Stimulated activated CD8-positive, alpha-beta memory T cell treated with anti-CD3 and anti-CD28 coated beads, Interleukin-15, amount 100 ng/mL, for 4 hours (primary cell): ENCODE measurements at places on chromosomes 1 and 21.

DNA sequence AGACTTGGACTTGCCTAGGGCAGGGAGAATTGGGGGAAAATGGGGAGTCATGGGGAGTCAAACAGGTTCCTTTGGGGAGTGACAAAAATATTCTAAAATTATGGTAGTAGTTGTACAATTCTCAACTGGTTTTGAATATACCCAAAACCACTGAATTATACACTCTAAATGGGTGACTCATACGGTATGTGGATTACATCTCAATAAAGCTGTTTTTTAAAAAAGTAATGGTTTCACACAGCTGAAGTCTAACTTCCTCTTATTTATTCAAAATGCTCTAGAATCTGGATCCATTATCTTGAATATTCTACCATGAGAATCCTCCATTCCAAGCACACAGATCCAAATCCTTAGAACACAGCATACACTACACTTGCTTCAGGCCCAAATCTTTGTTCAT is 11.1 kb downstream of the EIF4G3 start:
- DNase-seq, result no peak

DNA sequence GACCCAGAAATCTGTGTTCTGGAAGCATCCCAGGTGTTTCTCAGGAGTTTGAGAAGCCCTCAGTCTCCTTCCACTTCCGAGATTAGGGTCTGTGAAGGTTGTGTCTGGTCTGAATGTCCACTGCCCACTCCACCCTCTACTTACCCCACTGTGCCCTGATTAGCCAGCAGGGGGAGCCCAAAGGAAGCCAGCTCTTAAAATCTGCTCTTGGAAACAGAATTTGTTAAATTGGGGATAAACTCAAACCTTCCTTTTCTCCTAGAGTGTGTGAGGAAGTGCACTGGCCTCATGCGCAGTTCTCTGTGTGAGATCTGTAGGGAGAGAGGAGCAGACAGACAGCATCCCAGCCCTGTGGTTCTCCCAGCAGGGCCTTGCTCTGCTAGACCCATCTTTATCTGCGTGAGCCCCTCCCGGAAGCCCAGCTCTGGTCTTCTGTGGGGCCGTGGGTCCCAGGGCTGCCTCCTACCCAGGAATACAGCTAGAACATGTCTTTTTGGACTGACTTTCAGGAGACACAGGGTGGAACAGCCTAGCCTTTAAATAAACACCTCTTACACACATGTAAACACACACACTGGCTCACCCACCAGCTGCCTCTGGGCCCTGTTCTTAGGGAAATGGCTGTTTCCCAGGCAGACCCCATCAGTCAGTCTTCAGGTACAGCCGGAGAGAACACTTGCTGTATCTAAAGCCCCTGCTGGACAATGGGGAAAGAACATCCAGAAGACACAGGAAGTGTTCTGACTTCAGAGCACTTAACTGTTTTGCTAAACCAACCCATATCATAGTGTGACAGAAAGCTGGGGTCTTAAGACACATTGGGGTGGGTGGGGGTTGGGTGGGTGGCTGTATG is 52.2 kb downstream of the SMYD2 start:
- no peak for DNase-seq

DNA sequence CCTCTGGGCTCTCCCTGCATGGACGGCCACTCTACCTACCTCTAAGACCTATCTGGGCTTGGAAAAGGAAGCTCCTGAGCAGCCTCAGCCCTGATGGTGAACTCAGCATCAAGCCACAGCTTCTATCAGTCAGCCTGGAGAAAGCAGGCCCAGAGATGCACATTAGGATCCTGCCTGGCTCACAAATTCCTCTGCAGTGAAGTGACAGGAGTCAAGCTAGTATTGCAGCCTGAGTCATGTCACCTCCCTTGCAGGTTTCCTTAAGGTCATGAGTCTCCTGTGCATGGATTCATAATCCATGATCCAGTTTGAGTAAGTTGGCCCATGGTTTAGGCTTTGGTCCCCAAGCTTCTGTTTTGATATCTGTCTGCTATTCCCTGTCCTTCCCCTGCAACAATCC is 37.9 kb upstream of the DUSP10 start:
- no peak for DNase-seq

DNA sequence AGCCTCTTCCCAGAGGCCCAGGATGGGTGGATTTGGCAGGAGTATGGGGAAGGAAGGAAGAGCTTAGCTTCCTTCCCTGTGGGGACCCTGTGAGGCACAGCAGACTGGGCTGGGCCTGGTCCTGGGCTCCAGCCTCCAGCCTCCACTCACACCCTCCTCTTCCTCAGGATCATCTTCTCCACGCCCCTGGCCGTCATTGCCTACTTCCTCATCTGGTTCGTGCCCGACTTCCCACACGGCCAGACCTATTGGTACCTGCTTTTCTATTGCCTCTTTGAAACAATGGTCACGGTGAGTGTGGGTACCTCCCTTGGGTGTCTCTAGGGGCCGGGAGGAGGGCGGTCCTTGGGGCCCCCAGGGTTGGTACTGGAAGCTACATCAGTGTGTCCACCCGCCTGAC is 10.1 kb downstream of the MFSD2A start:
- no peak for DNase-seq
